ENCODE measurements at places on chromosomes 6 and 20. TPM values are rescaled to one million over a fixed set of nuclear protein-coding genes. Genes with fewer than 3 reads are reported as not detected.

- DNase-seq = peak; percentile 10
These were observed 1.4 kb downstream of the PHACTR1 start for GRCh38 chr6:12718015-12718414.

DNA sequence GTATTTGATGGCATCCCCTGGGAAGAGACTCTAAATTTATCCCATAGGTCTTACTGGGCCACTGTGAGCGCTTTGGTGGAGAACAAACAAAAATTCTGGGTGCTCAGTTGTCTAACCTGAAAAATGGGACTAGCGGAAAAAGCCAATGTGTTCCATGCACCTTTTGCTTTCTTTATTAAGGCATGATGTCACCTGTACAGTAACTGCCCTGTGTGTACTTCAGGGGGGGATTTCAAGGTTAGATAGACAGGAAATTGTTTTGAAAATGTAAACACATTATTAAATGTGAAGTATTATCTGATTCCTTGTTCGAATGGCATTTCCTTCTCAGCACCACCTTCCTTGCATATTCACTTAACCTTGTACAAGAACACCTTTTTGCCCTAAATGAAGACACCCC lies 1.2 kb upstream of the EDN1 start:
- DNase-seq = no peak

DNA sequence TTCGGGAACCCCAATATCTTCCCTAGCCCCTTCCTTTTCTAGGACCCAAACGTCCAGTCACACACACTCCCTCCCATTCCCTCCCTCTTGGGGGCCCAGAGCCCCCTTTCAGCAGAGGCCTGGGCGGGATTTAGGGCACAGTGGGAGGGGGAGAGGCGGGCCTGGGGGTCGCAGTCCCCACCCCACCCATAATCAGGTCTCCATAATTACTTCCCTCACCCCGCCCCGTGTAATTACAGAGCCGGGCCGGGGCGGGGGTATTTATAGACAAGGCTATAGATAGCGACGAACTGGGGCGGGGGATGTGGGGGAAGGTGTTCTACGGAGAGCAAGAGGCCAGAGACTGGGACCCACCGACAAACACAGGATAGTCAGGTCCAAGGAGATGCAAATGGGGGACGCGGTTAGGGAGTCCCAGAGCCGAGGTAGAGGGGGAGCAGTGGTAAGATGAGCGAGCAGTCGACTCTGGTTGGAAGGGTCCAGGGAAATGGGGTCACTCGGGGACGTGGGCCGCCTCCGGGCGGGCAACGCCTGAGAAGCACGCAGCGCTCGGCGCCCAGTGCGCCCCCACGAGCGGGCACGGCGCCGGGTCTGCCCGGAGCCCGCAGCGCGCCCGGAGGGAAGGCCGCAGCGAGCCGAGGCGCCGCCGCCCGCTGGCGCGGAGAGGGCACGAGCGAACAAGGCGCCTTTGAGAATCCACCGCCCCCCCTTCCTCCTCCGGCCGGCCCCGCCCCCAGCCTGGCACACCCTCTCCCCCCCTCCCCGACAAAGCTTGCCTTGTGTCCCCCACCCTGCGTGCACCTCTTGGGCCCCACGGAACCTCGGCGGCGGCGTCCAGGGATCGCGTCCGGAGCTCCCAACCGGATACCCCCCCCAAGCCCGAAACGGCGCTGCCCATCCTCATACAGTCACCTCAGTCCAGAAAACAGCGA lies 670 bp upstream of the COL11A2 start:
- no peak for DNase-seq

Gene KHDC1
- total RNA-seq = 2.3 TPM

- no peak for DNase-seq
These were observed 184.3 kb upstream of the OLIG3 start for GRCh38 chr6:137678451-137678850.

Gene LPIN3
- 17.8 TPM for total RNA-seq

Gene SRSF6
- 73.2 TPM for total RNA-seq

Gene GABBR1
- 6.4 TPM for total RNA-seq

Gene MAS1
- not detected for total RNA-seq

DNA sequence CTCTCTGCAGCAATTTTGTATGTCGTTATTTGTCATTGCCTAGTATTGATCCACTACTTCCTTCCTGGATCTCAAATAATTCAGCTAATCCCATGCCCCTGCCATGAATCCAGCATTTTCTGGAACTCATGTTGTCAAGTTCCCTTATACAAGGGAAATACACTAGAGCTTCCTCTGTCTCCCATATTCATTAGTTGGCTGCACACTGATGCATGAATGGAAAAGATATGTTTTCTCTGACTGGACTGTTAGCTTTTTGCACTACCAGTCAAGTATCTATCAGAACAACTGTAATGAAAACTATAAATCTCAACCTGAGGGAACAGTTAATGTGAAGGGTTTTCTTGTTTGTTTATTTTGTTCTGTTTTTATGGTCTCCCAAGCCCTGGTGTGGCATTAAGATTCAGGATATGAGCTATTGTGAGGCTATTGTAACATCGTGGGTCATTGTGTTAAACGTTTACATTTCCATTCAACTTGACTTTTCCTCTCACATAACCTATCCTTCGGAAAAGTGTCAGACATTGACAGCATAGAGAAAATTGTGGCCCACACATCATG lies 102.5 kb upstream of the FAM8A1 start:
- DNase-seq = no peak

Gene MAP7
- total RNA-seq = 16.1 TPM

Gene PACRG
- 0.29 TPM for total RNA-seq

Gene DLK2
- total RNA-seq = 0.12 TPM

Gene FKBP1C
- 0.58 TPM for total RNA-seq

GRCh38 chr6:152673236-152673635 lies 24.5 kb upstream of the MYCT1 start:
- no peak for DNase-seq

Gene PI3
- not detected for total RNA-seq

DNA sequence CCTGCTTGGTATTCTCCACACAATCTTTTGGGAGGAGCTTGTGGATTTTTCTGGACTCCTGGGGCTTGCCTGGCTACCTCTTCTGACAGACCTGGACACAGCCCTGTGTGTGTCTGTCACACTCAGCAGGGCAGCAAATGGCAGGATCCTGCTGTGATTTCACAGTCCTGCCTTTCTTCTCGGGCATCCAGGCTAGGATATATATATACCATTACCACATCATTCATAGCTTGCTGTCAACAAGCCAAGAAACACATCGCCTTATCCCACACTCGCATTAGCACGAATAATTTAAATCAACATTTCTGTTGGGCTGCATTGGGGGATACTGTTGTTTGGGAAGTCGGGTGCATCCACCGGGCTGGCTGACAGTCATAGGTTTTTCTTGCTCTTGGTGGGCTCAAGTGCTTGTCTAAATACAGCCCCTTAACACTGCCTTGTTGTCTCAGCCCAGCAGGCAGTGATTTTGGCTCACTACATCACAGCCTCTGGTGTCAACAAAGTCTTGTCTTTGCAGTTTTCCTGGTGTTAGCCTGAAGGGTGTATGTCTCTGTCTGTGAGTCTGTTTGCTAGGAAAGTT lies 154.9 kb upstream of the FERMT1 start:
- DNase-seq = no peak

GRCh38 chr6:1227935-1228753 lies 83.8 kb upstream of the FOXQ1 start:
- DNase-seq = no peak

- DNase-seq = no peak
These were observed 33.8 kb downstream of the SERPINB6 start for GRCh38 chr6:2937627-2938003.

GRCh38 chr6:42960243-42961019 lies at the start of gene GNMT:
TSS of gene GNMT (plus strand) at chr6:42960754. CDS start at chr6:42960768, 14 bp downstream.
- no peak for DNase-seq

DNA sequence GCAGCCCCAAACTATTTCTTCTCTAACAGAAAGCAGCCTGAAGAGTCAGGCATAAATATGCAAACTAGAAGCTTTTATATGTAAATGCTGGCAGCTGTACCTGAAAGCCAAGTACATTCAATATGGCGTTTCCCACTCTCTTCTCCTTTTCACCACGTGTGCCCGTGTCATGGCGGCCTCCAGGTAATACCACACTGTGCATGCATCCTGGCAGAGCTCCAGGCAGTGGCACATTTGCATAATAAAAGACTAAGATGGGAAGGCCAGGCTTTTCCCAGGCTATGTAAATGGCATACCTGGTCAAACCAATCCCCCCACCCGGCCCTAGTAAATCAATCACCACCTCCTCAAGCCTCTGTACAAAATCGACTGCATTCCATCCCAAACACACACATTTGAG lies 120.6 kb downstream of the MMUT start:
- no peak for DNase-seq

DNA sequence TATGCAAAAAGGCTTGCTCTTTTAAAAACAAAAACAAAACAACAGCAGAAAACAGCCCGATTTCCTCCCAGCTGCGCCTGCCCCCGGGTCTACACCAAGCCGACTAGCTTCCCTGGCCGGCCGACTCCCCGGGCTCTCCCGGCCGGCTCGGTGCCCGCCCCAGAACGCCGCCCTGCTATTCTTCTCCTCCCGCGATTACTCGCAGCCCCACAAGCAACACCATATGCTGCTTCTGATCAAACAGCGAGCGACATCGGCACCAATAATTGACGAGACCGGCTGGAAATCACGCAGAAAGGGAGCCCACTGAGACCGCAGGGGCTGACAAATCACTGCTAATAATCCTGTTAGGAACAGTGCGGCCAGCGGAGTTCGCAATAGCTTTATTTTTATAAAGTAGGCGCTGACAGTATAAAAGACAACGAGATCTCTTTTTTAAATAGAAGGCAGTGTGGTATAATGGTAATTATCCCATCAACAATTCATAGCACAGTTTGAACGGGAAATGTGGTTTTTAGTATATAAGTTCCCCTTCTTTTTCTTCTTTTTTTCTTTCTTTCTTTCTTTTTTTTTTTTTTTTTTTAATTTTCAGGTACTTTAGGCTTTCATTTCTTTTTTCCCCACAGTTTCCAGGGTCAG lies 3.3 kb downstream of the SIM1 start:
- no peak for DNase-seq

GRCh38 chr6:138654715-138655634 lies 118.6 kb upstream of the CCDC28A start:
- DNase-seq = peak; percentile 10

- no peak for DNase-seq
These were observed 11.3 kb downstream of the SLC17A5 start for GRCh38 chr6:73642530-73642929.

- no peak for DNase-seq
These were observed 421.6 kb downstream of the BCKDHB start for GRCh38 chr6:80528115-80528514.

DNA sequence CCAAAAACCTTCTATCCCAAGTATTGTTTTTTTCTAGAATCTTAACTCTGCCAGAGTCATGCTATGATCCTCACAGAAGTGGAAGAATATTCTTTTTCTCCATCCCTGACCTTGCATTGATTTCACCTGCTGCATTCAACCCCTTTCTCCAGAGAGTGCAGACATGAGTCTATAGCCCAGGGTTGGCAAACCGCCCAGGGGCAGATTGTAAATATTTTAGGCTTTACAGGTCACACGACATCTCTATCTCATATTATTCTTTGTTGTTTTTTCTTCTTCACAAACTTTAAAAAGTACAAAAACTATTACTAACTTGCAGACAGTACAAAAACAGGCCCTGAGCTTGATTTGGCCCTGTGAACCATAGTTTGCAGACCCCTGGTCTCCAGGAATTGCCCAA lies 112.1 kb upstream of the ASF1A start:
- no peak for DNase-seq

DNA sequence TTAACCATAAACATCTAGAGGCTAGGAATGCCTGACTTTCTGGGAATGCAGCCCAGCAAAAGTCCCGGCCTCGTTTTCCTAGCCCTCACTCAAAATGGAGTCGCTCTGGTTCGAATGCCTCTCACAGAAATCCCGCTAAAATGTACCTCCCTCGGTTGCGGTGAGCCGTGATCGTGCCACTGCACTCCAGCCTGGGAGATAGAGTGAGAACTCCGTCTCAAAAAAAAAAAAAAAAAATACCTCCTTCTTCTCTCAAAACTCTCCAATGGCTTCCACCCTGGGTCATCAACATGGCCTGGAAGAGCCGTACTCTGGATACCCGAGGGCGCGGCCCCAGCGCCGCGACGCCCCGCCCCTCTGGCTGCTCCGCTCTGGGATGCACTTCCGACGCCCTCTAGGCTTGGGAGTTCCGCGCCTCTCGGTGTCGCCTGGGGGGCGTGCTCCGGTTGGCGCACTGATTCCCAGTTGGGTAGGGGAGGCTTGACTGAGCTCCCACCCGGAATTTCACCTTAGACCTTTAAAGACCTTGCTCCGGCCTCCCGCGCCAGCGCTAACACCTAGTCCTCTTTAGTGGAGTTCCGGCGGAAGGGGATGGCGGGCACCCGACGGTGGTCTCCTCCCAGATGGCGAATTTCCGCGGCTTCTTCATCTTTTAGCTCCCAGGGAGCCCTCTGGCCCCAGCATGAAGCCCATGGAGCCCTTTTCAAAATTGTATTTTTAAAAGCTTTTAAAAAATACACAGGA lies 12.3 kb downstream of the HMGN4 start:
- no peak for DNase-seq

- DNase-seq = no peak
These were observed 151.2 kb upstream of the THBS2 start for GRCh38 chr6:169404828-169405227.

Gene ULBP1
- 0.94 TPM for total RNA-seq

GRCh38 chr6:160793652-160794051 lies 91.6 kb downstream of the PLG start:
- DNase-seq = no peak

GRCh38 chr20:57656252-57656820 lies 36.1 kb upstream of the ZBP1 start:
- no peak for DNase-seq

Gene SAMD5
- total RNA-seq = 1.5 TPM

DNA sequence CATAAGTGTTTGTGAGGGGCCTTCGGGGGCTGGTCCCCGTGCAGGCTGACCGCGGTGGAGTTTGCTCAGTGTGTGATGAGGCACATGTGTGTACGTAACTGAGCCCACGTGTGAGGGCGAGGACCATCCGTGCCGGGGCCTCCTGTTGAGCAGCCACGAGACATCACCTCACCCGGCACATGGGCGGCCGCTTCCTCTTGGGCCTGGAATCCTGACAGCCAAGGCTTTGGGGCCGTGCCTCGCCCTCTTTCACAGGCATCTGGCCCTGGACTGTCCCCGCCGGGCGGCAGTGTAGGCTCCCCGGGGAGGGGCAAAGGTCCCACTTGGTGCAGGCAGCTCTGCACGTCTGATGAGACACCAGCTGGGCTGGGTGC lies 202.3 kb downstream of the DLL1 start:
- no peak for DNase-seq

Gene ATRN
- 15.4 TPM for total RNA-seq

Gene FAM209B
- total RNA-seq = not detected
